Cortex of kidney (tissue), 1 donor: ENCODE measurements at places on chromosomes 4 and X.

GRCh38 chr4:10082047-10082446 lies 34.6 kb downstream of the WDR1 start:
- no peak for DNase-seq

- DNase-seq: no peak
Observed at GRCh38 chrX:108397627-108398391, 40.4 kb downstream of the COL4A6 start.

DNA sequence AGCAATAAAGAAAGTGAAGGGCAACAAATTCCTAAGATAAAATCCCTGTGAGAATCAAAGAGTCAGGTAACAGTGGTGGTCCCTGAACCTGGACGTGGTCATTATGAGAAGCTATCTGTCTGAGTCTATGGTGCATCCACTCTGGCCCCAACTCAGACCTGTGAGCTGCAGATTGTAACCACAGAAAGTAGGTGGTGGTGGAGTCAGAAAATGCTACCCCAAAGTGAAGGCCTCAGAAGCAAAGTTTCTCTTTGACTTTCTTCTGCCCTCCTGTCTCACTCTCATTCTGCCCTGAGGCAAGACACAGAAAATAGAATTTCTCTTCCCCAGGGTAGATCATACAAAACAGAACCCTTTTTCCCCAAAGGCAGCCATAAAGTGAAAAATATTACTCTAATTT lies 84.1 kb upstream of the NEIL3 start:
- no peak for DNase-seq

- no peak for DNase-seq
Observed at GRCh38 chr4:101192244-101192643, 155.1 kb downstream of the PPP3CA start.

- no peak for DNase-seq
Observed at GRCh38 chrX:54446084-54446483, 5.9 kb downstream of the TSR2 start.

- no peak for DNase-seq
Observed at GRCh38 chr4:8644461-8644891, 51.9 kb downstream of the CPZ start.

- DNase-seq: no peak
Observed at GRCh38 chr4:184675821-184676492, 26.4 kb downstream of the PRIMPOL start.

DNA sequence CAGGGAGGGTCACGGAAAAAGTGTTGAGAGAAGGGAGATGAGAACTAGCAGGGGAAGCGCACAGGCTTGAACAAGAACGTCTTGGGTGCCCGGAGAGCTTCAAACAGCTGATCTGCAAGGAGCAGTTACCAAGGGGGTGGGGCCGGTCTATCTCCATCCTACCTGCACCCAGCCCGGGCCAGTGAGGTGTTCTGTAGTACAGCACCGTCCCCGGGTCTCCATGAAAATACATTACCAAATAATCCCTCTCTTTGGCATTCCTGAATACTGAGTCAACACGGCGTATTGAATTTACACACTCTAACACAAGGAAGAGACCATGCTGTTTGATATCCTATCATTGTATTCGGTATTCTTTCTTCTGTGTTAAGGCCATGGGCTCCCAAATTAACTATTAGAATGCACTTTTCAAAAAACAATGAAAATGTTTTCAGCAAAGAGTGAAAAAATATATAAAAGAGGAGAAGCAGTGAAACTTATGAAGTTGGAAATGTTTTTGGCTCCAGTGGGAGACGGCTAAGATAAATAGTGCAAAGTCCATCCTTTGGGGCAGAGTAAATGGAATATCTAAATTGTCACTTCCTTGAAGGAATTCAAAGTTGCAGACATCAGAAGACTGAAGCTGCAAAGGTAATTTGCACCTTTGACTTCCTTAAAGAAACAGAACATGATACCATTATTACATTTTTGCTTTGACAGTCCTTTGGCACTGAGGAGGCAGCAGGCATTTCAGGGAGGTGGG lies 90.3 kb downstream of the DHRSX start:
- DNase-seq: no peak

DNA sequence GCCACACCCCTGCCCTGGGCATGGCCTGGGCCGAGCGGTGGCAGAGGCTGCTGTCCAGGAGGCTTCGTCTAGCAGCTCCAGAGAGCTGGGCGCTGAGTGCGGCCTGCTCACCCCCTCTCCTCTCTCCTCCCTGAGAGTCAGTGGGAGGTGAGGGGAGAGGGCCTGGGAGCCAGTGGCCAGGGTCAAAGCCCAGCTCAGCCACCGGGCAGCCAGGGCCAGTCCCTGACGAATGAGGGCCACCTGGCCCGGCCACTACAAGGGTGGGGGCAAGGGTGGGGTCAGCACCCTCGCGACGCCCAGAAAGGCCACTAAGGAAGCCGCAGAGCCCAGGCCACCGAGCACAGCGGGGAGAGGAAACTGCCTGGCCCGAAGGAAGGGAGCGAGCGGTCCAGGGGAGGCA lies 131.7 kb downstream of the FAM53A start:
- DNase-seq: no peak

- no peak for DNase-seq
Observed at GRCh38 chrX:103688946-103689345, 2.4 kb upstream of the MORF4L2 start.

DNA sequence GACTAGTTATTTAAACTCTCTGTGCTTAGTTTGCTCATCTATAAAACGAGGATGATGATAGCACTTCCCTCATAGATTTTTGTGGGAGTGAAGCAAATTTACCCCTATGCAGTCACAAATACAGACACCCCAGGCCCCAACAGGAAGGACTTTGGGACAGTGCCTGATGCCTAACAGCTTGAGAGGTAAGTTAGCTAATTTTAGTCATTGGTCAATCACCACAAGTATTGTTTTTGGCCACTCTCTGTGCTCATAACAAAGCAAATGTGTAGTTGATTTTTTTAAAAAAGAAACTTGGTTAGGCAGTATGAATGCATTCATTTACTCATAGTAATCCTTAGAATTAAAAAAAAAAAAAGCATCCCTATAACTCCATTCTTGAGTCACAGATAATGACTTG lies 1590.7 kb upstream of the TENM3 start:
- DNase-seq: no peak

GRCh38 chr4:40309250-40309774 lies 25.8 kb upstream of the CHRNA9 start:
- DNase-seq: no peak

GRCh38 chrX:129780441-129781105 lies 824 bp downstream of the SASH3 start:
- DNase-seq: no peak

- no peak for DNase-seq
Observed at GRCh38 chr4:128782875-128783614, 26.5 kb upstream of the JADE1 start.

- no peak for DNase-seq
Observed at GRCh38 chr4:3642056-3642630, 109.9 kb upstream of the LRPAP1 start.

- DNase-seq: no peak
Observed at GRCh38 chr4:185352741-185353140, 43.0 kb downstream of the LRP2BP start.
